ENCODE measurements at places on chromosomes 5 and 9. TPM values are rescaled to one million over a fixed set of nuclear protein-coding genes. Genes with fewer than 3 reads are reported as not detected.
A peak's percentile ranks its signal among the peaks of the same experiment; 100 is the strongest.

DNA sequence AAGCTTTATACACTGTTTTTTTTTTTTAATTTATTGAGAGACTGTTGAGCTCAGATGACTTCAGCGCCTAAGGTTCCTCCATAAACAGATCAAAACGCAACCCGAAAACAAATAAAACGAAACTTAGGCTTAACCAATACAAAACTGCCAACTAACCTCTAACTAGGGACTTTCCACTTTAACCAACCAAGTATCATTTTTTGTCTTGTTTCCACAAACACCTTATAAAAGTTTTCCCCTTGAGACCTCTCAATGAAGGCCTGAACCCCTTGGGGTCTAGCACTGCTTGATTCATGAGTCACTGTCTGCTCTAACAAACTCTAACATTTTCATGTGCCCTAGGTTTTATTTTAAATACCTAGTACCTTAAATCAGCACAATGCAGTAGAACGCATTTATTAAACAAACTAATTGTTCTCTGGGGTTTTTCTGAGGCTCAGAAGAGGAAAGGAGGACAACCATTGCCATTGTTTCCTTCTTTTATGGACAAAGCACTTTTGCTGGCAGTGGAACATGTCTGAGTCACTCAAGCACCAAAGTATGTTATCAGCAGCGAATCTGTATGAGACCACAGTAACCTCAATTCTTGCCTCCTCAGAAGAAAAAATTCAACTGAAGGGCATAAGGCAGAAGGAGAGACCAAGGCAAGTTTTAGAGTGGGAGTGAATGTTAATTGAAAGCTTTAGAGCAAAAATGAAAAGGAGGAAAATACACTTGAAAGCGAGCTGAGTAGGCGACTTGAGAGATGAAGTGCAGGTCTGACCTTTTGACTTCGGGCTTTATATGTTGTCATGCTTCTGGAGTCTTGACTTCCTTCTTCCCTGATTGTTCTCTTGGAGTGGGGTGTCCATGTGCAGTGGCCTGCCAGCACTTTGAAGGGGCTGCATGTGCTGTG lies 97.7 kb upstream of the HCN1 start:
- no peak for DNase-seq

GRCh38 chr5:137051161-137051560 lies 448.0 kb downstream of the SPOCK1 start:
- no peak for DNase-seq

- no peak for DNase-seq
Observed at GRCh38 chr9:120464176-120464886, 115.6 kb downstream of the CDK5RAP2 start.

DNA sequence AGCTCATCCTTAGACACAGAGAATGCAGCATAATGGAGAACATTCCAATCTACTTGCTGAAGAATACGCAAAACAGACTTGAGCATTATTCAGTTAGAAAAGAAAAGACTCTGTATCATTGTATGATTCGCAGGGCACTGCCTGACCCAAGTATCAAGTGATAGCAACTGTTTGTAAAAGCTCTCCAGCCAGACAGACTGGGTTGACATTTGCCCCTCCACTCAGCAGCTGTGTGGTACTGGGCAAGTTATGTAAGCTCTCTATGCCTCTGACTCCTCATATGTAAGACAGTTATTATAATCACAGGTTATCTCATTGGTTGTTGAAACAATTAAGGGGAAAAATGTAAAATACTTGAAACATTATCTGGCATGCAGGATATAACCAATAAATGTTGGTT lies 505.0 kb downstream of the ELAVL2 start:
- no peak for DNase-seq

GRCh38 chr5:141369994-141370848 lies at the start of gene PCDHGB3:
PCDHGB3 (plus strand) TSS chr5:141370242; CDS start chr5:141370395, 153 bp downstream.
- peak; percentile 56 for DNase-seq

The TMOD1 gene
- total RNA-seq = 186 TPM

The RMRP gene
- total RNA-seq = 15,093 TPM

The GALNT12 gene
- total RNA-seq = 0.55 TPM

The C9 gene
- not detected for total RNA-seq

The PCDHGA3 gene
- total RNA-seq = 12.2 TPM
